ENCODE measurements at places on chromosomes 13 and 19.

GRCh38 chr19:15468675-15469512 lies 4.5 kb upstream of the RASAL3 start:
- DNase-seq, result no peak

DNA sequence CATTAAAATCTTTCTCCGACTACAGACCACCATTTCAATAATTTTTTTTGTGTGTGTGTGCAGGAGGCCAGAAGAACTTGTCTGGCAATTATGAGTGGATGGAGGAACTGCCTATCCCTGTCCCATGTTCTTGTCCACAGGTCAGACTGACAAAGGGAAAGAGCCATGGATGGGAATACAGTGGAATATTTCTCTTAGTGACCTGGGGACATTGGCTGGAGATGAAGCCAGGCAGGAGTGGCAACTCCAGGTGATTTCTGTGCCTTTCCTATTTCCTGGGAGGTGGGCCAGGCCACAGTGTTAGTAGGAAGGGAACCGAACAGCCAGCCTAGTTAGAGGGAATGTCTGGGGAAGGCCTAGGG lies 3.7 kb downstream of the PSG9 start:
- no peak for DNase-seq

- no peak for DNase-seq
Measured at GRCh38 chr19:39420769-39421168, 8.3 kb downstream of the PLEKHG2 start.

- no peak for DNase-seq
Measured at GRCh38 chr19:39086386-39086785, 2.2 kb downstream of the ACP7 start.

DNA sequence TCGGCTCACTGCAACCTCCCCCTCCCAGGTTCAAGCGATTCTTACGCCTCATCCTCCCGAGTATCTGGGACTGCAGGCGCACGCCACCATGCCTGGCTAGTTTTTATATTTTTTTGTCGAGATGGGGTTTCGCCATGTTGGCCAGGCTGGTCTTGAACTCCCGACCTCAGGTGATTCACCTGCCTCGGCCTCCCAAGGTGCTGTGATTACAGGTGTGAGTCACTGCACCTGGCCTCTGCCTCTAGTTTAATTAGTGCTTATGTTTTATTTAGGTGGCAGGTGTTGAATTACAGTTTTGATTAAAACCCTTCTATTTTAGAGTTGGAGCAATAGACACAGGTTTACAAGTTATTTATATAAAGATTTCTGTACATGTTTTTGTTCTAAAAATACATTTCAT lies 42.8 kb downstream of the ATP11A start:
- no peak for DNase-seq

GRCh38 chr13:41708713-41709112 lies 251.4 kb downstream of the RGCC start:
- no peak for DNase-seq

- DNase-seq, result no peak
Measured at GRCh38 chr19:49340069-49340864, 5.1 kb downstream of the CD37 start.

DNA sequence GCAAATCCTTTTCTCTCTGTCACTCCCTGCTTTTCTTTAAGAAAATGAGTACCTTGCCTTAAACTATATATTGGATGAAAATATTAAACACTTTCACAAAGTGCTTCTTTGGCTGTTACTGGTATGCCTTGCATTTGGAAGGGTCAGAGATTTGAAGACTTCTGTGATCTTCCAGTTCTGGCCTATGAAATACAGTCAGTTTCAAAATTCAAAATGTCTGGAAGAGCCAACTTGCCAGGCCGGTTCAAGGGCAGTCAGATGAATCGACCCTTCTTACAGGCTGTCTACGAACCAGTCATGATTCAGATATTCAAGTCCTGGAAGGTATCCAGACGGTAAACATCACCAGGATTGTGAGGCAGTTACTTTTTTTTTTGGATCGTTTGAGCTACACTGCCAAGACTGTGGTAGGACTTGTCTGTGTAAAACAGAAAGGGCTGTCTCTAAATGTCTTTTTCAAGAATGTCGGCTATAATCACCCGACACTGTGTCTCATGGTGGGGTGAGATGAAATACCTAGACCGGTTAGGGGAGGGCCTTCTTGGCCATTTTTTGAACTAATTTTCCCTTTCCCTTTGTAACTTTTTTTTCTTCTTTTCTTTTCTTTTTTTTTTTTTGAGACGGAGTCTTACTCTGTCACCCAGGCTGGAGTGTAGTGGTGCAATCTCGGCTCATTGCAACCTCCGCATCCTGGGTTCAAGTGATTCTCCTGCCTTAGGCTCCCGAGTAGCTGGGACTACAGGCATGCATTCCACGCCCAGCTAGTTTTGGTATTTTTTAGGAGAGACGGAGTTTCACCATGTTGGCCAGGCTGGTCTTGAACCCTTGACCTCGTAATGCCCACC lies 11.2 kb downstream of the ACTN4 start:
- no peak for DNase-seq

DNA sequence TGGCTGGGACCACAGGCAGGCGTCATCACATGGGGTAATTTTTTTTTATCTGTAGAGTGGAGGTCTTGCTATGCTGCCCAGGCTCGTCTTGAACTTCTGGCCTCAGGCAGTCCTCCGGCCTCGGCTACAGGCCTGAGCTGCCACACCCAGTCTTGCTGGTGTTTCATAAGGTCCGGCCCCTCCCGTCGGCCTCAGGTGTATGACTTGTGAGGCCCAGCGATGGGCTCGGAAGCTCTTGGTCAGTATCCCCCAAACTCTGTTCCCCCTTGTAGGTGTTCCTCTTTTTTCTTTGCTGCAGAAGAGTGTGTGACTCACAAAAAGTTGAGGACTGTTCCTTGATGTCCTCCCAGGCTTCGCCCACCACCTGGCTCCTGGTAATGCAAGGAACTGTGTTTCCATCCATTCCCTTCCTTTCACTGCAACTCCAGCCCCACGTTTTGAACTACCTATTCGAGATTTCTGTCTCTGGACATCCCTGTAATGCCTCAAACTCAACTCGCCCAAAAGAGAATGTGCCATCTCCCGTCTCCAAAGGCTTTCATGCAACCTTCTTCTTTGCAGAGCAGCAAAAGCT lies 5.0 kb downstream of the USF2 start:
- no peak for DNase-seq

- no peak for DNase-seq
Measured at GRCh38 chr13:106262886-106263285, 272.6 kb downstream of the EFNB2 start.

- no peak for DNase-seq
Measured at GRCh38 chr19:50695251-50696093, 24.1 kb downstream of the SHANK1 start.

- no peak for DNase-seq
Measured at GRCh38 chr19:56538761-56539263, at the start of gene ZFP28. Gene ZFP28, plus strand, starts transcription at chr19:56538948. Its CDS starts 71 bp downstream, at chr19:56539019.

DNA sequence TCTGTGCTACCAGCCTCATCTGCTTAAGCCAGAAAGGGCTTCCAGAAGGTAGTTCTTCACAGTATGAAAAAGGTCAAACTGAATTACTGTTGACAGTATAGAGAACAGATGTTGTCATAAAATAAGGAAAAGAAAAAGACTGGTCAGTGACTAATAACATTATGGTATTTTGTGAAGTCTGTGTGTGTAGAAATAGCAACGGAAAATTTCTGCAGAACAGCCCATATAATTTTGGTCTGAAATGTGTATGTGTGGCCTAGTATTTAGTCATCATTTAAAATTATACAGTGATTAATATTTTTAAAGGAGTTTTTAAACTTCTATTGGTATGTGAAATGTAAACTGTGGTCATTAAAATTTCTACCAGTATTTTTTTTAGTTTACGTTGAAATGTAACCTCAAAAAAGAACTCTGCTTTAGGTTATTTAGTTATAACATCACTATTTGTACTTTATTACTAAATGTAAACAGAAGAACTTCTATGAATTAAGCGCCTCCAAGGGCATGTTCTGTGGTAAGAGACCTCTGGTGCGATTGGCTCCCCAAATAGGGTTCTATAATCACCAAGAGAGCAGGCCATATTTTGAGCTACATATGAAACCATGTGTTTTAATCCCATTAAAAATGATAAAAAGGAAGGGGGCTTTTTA lies 3.3 kb upstream of the GPR183 start:
- no peak for DNase-seq

DNA sequence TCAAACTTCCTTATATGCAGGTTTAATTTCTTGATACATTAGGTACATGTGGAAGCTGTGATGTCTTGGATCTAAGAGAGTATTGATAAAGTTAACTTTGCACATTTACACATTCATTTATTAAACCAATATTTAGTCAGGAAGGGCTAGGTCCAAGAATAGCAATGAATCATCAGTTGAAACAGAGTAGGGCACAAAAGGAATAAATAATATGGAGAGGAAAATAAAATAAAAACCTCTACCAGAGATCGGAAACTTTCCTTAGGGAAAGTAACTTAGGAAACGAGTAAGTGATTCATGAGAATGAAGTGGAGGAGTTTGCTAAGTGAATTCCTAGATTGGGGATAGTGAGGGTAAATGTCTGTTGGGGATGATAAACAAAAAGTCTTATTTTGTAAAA lies 259.4 kb upstream of the DACH1 start:
- DNase-seq, result no peak

GRCh38 chr13:59494151-59494550 lies 669.6 kb downstream of the DIAPH3 start:
- no peak for DNase-seq

All from globus pallidus (tissue), 1 donor.